ENCODE measurements at places on chromosomes 3 and 15.

DNA sequence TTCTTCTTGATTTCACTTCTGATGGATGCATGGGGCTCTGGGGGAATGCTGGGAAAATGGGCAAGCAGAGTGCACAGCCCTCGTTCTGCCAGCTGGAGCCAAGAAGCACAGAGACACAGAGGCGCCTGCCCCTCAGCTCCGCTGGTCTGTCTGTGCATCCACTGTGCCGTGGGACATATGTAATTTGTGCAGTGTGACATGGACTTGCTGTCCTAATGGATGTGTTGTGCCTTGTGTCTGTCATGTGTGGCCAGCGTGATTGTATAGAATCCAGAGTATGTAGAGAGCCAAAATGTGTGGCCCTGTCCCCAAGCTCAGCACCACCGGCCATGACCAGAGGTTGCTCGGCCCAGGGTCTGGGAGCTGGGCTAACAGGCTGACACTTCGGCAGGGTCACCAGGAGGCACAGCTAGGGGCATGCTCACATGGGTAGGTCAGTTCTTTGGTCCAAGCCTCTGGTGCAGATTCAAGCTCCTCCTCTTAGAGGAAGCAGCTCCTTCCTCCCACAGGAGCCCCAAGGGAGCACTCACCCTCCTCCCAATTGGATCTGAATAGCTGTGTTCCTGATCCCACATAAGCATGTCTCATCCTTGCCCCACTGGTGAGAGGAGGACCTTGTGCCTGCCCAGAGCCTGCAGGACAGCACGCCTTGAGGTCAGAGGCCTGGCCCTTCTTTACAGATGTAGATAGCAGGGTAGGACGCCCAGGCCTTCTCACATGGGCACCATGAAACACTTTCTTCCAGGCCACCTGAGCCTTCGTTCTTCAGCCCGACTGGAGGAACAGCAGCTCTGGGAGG is 100.8 kb upstream of the ABHD17C start:
- DNase-seq = no peak

DNA sequence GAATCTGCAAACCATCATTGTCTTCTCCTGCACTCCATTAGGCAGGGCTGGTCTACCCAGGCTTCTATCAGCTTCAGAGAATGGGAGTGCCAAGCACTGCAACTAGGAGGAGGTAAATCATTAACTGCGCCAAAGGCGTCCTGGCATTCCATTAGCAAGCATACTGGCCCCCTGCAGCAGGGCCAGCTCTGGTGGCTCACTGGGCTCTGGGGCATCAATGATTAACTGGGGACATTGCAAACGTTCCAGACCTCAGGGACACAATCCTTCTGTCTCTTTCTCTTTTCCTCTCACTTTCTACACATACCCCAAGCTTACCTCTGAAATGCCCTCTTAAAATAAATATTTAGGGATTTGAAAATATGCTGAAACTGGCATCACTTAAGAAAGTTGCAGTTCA is 129.0 kb downstream of the MYLK start:
- no peak for DNase-seq

- DNase-seq = no peak
Observed at GRCh38 chr3:128236657-128237056, 83.4 kb downstream of the EEFSEC start.

DNA sequence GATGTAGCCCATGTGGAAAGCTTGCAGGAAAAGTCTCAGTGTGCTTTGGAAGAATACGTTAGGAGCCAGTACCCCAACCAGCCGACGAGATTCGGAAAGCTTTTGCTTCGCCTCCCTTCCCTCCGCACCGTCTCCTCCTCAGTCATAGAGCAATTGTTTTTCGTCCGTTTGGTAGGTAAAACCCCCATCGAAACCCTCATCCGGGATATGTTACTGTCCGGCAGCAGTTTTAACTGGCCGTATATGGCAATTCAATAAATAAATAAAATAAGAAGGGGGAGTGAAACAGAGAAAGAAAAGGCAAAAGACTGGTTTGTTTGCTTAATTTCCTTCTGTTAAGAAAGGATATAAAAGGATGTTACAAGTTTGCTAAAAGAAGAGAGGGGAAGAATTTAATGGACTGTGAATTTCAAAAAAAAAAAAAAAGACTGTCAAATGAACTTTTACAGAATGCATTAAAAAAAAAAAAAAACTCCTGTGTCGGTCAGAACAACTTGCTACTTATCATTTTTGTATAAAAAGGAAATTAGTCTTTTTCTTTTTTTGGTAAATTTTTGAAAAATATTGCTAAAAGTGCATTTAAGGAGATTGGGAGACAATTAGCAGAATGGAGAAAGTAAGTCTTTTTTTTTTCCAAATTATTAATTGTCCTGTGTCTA is 7.0 kb downstream of the NR2F2 start:
- no peak for DNase-seq

DNA sequence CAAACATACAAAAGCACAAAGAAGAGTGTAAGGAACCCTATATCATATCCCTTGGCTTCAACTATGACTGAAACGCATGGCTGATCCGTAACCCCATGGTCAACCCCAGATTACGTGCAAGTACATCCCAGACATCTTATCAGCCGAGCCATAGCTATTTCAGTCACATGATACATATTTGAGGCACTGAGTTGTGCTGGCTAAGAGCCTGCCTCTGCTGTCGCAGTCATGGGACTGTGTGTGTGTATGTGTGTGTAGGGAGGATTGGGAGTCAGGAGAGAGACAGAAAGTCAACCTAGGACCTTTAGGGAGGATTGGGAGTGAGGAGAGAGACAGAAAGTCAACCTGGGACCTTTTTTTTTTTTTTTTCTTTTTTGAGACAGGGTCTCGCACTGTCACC is 8.4 kb downstream of the ST6GAL1 start:
- DNase-seq = no peak

DNA sequence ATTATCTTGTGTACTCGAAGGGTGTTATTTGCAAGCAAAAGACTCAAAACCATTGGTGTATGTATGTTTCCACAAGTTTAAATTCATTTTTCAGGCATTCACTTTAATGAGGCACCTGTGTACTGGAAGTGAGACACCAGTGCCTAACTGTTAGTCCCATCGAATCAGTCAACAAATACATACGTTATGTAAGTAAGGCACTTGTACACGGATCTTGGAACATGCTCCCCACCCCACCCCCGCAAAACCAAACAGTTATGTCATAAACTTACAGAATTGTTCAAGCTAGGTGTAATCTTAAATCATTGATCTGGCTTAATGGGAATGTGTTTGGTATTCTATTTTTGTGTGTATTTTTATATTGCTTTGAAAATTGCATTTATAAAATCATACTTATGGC is 17.1 kb downstream of the LRRC28 start:
- DNase-seq = no peak

DNA sequence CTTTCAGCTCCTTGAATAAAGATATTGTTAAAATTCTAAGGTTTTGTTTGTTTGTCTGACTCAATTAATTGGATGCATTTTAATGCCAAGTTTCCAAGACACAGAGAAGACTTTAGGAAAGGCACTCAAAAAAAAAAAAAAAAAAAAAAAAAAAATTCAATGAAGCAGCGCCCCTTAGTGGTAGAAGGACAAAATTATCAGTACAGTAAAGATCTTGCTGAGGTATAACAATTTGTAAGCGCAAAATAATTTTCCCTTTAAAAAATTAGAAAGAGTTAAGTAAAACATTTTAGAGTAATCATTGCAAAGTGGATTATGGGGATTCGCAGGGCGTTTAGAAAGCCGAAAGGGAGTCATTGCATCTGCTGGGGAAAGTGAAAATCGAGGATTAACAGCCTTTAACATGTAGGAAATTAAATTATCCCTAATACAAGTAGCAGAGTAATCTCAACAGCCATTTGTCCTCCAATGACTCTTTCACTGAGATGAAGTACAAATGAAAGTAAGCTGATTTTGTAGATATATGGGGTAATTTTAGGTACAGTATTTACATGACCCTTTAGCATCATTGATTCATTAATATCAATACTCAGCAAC is 5.8 kb upstream of the DIS3L start:
- no peak for DNase-seq

GRCh38 chr3:123297627-123297899 is 95.8 kb downstream of the SEC22A start:
- no peak for DNase-seq

- DNase-seq = no peak
Observed at GRCh38 chr15:65337436-65338070, 33.1 kb downstream of the RNU5B-1 start.

DNA sequence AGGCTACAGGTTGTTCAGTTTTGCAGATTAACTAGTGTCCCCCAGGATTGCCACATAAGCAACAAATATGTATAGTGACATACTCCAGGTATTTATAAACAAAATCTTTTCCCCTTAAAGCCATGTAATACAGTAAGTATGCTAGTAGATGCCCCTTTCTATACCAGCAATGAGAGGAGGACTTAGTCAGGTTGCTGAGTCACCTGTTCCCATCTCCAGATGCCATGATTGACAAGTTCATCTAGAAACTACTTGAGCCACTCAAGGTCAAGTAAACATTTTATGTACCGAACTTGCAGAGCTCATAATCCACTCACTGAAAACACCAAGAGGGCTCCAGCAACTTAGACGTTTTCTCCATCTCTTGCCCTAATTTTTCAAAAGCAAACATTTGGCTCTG is 18.2 kb downstream of the SLC9A9 start:
- no peak for DNase-seq

DNA sequence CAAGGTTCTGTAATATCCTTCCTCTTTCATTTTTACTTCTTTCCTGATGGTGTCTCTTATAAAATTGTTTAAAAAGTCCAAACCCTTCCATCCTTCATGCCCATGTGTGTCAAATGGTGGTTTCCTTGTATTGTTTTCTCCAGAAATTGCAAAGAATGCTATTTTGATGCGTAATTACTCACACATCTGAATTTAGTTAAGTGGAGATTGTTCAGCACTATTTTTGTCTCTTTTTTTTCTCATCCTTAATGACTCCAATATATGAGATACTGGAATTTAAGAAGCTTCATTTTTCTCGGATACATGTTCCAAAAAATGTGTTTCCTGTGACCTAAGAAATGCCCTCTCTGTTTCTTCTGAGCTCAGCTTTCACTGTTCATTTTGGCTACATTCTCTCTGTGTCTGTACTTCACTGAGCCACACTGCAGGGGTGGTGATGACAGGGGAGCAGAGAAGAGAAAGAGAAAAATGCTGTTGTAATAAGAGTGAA is 799.8 kb downstream of the DIPK2A start:
- no peak for DNase-seq

GRCh38 chr3:16239780-16240179 is 25.0 kb downstream of the DPH3 start:
- no peak for DNase-seq

DNA sequence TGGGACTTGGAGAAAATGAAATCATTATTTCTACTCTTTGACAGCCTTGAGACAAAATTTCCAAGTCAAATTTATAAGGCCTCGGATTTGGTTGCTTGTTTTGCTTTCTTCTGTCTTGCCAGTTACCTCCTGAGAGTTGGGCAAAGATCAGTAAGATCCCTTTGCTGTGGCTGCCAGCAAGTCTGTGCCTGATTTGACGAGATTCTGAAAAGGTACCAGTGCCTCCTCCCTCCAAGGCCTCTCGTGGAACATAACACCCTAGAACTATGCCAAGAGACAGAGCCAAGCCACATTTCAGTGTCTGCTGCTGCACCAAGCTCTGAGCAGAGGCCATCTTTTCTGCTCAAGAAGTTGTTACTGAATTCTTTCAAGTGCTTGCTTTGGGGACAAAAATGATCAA is 61.0 kb downstream of the GTPBP8 start:
- no peak for DNase-seq

- no peak for DNase-seq
Observed at GRCh38 chr15:86555098-86555497, 475.4 kb downstream of the AGBL1 start.
